ENCODE measurements at places on chromosomes 13 and 19.

- peak; percentile 88 for DNase-seq
These were observed 53.2 kb upstream of the SHKBP1 start for GRCh38 chr19:40523322-40524047.

GRCh38 chr13:91106565-91106964 is 240.9 kb upstream of the MIR17HG start:
- no peak for DNase-seq

DNA sequence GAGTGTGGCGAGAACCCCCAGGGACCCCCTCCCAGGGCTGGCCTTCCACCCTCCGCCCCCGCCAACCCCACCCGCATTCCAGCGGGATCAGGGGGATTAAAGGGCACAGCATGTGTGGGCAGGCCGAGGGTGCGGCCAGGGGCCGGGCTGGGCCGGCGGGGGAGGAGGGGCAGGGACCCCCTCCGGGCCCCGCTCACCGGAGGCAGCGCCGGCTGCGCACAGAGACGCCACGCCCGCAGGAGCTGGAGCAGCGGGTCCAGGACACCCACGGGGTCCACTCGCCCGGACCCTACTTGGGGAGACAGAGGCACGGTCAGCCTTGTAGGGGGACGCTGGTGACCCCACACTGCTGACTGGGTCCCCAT is 2.4 kb downstream of the ADAMTSL5 start:
- no peak for DNase-seq

- peak; percentile 84 for DNase-seq
These were observed 52.2 kb downstream of the SPATA13 start for GRCh38 chr13:24212674-24213073.

DNA sequence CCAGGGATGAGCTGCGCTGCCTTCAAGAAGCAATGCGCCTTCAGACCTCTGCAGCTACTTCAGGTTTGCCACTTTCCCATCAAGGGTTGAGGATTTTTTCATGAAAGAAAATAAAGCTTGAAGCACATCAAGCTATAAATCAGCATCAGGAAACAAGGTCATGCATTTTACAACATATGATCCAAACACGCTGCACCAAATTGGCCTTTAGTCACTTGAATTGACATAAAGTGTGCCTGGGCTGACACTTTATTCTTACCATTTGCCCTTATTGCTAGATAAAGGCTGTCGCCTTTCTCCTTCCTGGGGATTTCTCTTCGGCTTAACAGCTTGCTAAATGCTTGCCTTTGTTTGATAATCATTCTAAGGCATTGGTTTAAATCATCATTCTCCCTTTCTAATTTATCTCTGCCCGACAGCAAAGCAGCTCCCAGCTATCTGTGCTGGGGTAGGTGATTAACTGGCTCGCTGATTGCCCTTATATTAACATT is 87.7 kb downstream of the LHFPL6 start:
- DNase-seq: no peak

DNA sequence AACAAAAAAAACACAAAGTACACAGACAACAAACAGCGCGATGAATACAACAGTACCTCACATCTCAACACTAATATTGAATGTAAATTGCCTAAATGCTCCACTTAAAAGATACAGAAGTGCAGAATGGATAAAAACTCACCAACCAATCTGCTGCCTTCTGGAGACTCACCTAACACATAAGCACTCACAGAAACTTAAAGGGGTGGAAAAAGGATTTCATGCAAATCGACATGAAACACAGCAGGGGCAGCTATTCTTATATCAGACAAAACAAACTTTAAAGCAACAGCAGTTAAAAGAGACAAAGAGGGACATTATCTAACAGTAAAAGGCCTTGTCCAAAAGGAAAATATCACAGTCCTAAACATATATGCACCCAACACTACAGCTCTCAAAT is 209.5 kb downstream of the ABCC4 start:
- DNase-seq: no peak

DNA sequence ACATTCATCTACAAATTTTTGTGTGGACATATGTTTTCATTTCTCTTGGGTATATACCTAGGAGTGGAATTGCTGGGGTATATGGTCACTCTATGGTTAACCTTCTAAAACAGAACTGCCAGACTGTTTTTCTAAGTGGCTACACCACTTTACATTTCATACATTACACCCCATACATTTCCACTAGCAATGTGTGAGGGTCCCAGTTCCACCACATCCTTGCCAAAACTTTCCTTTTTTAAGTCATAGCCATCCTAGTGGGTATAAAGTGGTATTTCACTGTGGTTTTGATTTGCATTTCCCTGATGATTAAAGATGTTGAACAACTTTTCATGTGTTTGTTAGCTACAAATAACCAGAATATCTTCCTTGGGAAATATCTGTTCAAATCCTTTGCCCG is 336.1 kb downstream of the SHISA2 start:
- DNase-seq: no peak

DNA sequence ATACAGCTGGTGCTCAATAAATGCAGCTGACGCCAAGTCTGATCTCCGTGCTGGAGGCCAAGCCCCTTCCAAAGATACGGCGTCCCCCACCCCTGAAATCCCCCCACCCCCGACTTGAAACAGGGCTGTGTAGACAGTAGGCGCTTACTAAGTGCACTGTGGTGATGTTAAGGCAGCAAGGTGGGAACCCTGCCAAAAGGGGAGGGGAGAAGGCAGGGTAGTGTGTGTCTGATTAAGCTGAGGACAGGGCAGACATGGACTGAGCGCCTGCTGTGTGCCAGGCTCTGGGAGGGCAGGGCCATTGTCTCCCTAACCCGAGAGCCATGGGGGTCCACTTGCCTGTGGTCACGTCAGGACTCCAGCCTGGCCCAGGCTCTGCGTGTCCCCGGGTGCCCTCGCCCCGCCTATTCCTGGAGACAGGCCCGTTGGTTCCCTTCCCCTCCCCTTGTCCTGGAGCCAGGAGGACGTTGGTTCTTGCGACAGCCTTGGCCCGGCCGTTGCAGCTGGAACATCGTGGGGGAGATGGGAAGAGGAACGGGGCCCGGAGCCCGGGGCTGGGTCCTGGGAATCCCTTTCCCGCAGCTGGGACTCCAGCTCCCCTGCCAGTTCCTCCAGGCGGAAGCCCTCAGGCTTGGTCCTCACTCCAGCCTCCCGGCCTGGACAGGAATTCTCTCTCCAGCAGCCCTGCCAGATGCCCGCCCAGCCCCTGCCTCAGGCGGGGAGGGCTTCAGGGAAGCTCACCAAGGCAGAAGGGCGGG is 1.7 kb upstream of the ELANE start:
- no peak for DNase-seq

DNA sequence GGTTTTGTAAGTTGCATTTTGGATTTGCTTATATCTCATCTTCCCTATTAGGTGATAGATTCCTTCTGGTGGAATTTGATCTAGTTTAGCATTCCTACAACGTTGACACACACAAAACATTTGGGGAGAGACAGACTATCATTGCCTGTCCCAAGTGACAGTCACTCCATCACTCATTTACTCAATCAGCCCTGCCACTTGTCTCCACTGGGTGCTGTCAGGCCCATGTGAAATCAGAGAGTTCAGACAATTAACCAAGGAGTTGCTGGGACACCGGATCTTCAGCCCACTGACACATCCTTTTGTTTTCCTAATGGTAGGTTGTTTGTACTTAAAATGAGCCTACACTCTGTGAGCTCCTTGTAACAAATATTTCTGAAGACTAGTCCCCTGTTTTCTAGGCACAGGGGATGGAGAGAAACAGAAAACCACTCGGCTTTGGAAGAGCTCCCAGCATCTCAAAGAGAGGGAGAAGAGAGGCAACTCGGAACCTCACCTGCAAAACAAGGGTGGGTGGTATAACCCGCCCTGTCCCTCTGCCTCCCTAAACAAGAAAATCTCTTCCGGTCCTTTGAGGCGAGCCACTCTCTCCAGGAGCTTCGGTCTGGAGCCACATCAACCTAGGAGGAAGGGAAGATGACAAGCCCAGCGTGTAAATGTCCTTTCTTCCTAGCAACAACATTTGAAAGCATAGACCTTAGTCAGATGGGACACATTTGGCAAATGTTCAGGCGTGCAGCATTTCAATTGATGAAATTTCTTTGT is 440.9 kb upstream of the KLF12 start:
- DNase-seq: peak; percentile 1

DNA sequence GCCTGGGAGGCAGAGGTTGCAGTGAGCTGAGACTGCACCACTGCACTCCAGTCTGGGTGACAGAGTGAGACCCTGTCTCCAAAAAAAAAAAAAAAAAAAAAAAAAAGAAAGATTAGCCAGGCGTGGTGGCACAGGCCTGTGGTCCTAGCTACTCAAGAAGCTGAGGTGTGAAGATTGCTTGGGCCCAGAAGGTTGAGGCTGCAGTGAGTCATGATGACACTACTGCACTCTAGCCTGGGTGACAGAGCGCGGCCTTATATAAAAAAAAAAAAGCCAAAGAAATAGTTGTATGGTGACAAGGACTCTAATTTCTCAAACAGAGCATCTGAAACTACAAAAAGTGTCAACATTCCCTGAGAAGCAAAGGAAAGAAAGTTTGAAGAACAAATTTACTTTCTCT is 3.4 kb downstream of the PBX4 start:
- DNase-seq: no peak

DNA sequence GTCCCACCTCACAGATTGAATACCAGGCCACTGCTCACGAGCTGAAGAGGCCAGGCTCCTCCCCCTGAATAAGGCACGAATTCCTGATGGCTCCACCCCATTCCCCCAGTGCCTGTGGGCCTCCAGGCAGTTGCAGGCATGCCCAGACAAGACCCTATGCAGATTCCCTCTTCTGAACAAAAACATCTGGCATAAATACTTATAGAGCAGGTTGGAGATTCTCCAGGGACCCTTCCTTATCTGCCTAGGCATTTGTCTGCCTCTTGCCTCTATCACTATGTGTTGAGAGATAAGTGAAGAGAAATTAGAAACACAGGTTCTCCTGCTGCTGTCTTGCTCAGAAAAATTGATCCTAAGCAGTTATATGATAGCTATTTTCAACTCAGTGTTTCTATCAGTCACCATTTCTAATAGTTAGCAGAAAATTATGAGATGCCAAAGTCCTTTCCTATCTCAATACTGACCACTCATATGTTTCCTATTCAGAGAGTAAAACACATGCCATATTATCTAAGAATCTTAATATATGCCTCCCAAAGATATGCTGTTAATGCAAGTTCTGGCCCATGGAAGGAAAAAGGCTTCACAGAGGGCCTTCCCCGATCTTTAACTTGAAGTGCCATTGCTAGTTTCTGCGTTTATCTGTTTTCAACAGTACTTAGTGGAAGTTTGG is 364.0 kb downstream of the KCTD12 start:
- DNase-seq: no peak

DNA sequence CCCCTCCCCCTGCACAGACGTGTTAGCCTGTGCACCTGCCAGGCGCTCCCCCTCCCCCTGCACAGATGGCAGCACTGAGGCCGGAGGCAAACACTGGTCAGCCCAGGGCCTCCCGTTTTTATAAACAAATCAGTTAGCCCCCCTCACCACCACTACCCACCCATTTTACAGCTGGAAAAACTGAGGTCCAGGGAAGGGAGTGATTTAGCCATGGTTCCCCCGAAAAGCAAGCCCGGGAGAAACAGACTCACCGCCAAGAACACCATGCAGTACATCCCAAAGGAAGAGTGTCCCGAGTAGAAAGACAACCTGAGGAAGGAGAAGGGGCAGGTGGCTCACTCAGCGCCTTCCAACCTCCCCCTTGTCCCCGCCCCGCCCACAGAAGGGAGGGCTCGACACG is 8.7 kb downstream of the PLPP2 start:
- no peak for DNase-seq

DNA sequence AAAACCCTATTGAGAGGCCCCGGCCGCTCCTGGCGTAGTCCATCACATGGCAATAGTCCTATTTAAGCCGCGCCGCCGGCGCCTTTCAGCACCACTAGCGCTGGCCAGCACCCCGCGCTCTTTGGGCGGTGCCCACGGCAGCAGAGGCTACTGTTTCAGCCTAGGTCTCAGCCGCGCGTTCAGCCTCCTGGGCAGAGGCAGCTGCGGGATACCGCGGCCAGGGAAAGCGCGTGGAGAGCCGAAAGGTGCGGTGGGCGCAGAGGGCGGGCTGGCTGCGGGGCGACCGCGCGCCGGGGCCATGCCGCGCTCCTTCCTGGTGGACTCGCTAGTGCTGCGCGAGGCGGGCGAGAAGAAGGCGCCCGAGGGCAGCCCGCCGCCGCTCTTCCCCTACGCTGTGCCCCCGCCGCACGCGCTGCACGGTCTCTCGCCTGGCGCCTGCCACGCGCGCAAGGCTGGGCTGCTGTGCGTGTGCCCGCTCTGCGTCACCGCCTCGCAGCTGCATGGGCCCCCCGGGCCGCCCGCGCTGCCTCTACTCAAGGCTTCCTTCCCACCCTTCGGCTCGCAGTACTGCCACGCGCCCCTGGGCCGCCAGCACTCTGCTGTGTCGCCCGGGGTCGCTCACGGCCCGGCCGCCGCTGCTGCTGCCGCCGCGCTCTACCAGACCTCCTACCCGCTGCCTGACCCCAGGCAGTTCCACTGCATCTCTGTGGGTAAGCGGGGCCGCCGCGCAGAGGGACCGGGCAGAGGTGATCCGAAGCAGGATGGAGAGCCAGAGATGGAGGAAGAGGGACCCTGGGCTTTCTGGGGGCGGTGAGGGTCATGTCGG is at the start of gene GSX1:
GSX1 (plus strand) TSS at position 91 of the 826 bp plus-strand sequence; CDS start at position 299, 208 bp downstream.
- peak; percentile 83 for DNase-seq

GRCh38 chr19:45420871-45421270 is 2.8 kb downstream of the ERCC1 start:
- no peak for DNase-seq

DNA sequence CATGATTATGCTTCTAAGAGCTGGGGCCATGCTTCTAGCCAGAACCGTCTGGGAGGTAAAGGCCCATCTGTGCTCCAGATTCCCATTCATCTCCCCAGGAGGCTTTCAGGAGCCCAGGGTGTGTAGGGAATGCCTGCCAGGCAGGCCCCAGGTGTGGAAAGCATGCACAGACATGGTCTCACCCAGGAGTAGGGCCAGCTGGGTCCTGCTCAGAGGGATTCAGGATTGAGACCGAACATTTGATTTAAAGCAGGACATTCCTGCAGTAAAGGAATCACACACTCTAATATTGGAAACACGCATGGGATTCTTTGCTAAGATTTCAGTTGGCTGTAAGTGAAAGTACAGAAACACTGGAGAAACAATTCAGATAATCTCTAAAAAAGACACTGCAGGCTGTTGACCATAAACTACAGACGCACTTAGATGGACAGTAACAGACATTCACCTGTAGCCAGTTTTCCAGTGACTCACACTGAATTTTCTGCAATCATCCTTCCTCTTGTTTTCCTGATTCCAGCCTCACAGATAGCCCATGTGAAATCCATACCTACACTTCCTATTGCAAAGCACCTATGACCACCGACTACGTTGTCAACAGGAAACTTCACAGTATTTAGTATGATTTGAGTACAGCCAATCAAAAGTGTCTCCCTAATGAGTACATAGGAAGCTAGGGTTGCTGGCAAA is 257.8 kb downstream of the TBC1D4 start:
- DNase-seq: no peak

DNA sequence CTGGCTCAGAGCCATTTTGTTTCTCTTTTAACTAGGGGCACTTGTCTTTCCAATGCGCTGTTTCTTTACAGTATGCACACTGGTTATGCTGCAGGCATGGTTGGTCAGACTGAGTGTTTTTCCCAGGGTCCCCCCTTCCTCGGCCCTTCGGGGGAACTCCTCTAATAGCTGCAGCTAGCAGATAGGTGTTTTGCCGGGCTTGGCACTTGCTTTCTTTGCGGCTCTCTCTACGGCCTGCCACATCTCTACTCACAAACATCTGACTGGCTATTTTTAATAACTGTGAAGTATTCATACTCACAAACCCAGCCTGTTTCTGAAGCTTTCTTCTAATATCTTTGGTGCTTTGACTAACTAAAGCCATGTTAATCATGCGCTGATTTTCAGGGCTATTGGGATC is 89.4 kb downstream of the SLC25A15 start:
- no peak for DNase-seq

- no peak for DNase-seq
These were observed 21.7 kb upstream of the DOCK9 start for GRCh38 chr13:98999639-98999952.
